ENCODE measurements at places on chromosomes 2 and 18.

DNA sequence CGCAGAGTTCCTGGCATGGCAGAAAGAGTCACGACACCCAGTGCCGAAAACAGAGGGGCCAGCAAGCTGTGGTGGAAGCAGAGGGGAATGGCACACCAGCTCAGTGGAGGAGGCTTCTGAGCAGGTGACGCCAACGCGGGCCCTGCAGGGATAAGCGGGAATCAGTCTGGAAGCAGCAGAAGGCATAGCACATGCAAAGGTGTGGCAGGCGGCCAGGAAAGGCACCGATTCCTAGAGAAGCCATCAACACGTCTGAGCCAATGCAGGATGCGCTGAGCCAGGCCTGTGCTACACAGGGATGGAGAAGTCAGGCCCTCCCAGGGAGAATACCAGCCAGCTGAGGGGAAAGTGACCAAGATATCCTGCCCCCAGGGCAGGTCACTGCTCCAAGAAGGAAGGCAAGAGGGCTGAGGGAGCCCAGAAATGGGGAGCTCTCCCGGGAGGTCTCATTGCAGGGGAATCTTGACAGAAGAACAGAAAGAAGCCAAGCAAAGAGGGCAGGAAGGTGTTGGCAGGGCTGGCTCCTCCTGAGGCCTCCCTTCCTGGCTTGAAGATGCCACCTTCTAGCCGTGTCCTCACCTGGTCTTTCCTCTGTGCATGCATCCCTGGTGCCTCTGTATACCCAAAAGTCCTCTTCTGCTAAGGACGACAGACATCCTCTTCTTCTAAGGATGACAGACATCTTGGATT lies 16.3 kb downstream of the TEX51 start:
- DNase-seq: no peak

DNA sequence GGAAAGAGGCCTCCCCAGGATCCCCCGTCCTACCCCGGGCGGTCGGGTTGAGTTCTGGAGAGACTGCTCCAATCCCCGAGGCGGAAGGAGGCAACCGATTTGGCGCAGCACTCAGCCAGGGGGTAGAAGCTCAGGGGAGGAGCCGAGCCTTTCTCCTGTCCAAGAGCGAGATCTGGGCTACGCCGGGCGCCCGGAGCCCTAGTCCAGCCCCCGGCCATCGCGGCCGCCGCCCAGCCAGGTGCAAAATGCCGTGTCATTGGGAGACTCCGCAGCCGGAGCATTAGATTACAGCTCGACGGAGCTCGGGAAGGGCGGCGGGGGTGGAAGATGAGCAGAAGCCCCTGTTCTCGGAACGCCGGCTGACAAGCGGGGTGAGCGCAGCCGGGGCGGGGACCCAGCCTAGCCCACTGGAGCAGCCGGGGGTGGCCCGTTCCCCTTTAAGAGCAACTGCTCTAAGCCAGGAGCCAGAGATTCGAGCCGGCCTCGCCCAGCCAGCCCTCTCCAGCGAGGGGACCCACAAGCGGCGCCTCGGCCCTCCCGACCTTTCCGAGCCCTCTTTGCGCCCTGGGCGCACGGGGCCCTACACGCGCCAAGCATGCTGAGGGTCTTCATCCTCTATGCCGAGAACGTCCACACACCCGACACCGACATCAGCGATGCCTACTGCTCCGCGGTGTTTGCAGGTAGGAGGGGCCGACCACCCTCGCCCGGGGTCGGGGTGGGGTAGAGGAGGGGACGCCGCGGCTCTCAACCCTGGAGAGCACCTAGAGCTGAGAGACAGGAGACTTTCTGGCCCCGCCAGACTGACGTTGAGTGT lies at the start of gene DYSF:
TSS of gene DYSF (plus strand) at position 158 of the 817 bp plus-strand sequence.
- DNase-seq: no peak

- DNase-seq: no peak
Measured at GRCh38 chr2:138272524-138273195, 228.9 kb upstream of the SPOPL start.

- DNase-seq: no peak
Measured at GRCh38 chr2:159215116-159215515, 71.4 kb downstream of the WDSUB1 start.

- no peak for DNase-seq
Measured at GRCh38 chr2:16647992-16648617, 17.5 kb downstream of the CYRIA start.

DNA sequence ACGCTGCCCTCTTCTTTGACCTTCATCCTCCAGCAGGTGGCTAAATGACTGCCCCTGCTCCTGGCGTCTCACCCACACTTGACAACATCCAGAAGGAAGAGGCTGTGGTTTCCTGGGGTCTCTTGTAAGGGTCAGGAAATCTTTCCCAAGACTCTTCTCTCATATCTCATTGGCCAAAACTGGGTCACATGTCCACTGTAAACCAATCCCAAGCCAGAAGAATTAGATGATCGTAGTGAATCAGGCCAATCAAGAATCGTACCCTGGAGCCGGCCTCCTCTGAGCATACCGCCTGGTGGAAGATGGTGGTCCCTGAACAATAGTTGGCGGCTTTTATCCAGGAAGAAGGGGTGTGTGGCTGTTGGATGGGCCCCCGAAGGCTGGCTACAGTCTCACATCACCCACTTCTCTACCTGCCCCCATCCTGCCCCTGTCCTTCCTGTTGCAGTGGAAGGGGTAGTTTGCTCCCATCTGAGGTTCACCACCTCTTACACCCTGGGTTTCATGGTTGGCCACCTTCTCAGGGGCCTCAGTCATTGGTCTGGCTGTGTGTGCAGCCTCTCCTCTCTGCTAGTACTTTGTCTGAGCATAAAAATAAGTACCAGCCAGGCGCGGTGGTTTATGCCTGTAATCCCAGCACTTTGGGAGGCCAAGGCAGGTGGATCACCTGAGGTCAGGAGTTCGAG lies 3.8 kb downstream of the SAG start:
- DNase-seq: no peak

- DNase-seq: no peak
Measured at GRCh38 chr18:12031181-12031580, 49.9 kb downstream of the IMPA2 start.

DNA sequence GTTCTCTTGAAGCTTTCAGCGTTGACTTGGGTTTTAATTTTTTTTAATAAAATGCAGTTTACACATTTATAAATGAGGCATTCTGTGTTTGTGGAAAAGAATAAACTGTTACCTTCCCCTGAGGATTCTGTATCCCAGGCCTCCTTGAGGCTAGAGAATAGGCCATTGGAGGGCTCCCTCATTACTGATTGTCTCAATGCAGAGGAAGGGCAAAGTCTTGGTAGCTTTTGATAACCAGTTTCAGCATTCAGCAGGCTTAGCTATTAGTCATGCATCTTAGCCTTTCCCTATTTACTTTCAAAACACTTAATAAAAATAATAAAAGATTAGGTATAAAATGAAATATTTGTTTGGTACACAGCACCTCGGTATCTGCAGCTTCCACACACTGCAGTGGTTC lies 58.1 kb upstream of the OTX1 start:
- no peak for DNase-seq

DNA sequence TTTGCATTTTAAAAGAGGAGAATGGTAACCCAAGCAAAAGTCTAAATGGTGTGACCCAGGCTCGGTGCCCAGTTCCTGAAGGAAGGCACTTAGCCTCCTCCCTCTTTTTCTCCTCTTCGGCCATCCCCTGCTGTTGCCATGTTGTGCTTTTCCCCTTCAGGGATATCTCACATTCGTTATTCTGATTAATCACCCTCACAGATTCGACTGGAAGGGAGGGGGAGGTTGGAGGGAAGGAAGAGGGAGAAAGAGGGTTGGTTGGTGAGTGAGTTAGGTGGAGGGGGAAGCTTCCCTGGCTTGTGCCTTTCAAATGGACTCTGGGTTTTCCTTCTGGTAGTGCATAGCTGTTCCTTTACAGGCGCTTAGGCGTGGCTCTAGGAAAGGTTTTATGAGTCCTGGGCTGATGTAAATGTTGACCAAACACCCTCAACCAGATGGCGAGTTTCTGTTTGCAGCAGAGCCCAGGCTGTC lies 39.0 kb upstream of the LYPD6B start:
- no peak for DNase-seq

DNA sequence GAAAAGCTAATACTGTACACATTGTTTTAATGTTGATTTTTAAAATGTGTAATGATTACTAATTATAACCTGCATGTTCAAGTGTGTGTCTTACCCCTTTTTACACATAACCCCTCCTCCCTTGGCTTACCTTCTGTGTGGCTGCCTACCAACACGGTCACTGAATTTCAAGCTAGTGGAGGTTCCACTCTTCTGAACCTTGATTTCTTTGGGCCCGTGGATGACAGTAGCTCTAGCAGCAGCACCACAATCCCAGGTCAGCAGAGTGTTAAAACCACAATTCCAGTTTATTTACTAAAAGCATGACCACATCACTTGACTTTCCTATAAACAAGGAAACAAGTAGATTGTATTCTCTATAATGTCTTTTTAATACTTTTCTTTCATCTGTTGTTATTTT lies 56.9 kb downstream of the AFTPH start:
- DNase-seq: no peak

- DNase-seq: no peak
Measured at GRCh38 chr2:204004912-204005311, 68.3 kb downstream of the ICOS start.
